ENCODE measurements at places on chromosomes 6 and 20.
A peak's percentile ranks its signal among the peaks of the same experiment; 100 is the strongest.

DNA sequence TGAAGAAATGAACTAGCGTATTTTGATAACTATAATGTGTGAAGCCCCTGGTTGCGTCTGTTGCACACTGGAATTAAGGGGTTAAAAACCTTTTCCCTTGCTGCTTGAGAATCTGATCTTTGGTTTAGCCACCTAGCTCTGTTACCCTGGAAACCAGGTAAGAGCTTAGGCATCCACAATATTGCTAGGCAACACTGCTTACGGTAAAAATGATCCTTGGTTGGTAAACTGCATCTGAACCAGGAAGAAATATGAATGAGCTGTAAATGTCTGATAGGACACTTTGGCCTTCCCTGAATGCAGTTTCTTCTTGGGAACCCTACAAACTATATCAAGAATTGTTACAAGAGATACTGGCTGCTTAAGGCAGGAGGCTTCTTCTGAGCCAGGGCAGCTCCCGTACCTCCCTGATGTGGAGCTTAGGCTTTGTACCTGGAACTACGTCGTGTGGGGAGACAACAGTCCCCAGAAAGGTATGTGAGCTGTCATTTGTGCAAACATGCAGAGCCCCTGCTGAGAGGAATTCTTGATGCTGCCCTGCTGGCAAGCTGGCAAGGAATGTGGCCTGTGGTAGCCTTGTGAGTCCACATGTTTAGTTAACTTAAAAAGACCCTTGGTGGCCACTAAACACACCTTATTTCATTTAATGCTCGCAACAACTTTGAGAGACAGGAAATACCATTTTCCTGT, 18.4 kb downstream of the UBE3D start:
- DNase-seq = no peak

DNA sequence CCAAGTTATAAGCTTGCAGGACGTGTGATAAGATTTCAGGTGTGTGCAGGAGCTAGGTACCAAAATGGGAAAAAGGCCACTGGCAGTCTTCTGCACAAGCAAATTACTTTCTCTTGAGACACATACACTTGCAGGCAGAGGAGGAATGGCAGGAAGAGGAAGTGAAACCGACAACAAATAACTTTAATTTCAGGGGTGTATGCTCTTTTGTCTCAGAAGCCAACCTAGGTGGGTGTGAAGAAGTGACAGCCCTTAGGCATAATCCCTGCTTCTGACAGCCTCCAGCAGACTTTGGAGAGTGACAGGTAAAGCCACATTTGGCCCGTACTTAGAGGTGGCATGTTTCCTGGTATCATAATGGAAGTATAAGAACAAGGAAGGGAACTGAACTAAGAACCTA, 118.8 kb upstream of the TRAF3IP2 start:
- DNase-seq = peak; percentile 33

GRCh38 chr6:105001906-105002305, 45.0 kb downstream of the LIN28B start:
- DNase-seq = no peak

DNA sequence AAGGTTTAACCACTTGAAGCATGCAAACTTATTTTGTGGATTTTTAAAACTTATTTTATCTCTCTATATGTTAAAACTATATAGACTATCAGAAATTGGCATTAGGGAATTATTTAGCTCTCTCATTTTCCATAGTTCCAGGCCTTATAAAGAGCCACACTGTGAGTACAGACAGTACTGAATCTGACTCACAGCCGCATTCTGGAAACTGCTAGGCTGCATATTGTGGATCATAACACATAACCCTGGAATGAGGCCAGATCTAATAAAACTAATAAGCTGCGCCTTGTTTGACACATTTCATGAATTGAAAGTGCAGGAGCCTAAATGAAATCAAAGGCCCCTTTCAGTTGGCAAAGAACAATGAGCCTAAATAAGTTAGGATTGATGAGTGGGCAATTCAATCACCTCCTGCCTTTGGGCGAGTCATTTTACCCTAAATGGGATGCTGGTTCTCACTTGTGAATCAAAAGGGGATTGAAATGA, 308.4 kb downstream of the PACRG start:
- DNase-seq = no peak
